ENCODE measurements at places on chromosomes 4 and X.

DNA sequence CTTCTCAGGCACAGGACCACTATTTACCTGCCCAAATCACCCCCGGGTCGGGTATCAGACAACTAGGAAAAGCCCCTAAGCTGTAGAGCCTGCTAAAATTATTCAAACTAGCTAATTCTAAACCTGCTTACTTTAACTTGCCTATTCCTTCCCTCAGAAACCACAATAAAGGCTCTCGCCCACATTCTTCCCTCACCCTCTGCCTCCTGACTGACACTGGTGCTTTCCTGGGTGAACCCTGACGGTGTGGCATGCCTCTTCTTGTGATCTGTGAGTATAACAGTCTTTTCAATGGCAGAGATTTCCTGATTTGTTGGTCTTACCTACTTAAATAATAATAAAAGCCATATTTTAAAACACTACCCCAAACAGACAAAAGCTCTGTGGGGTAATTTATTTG is 242.1 kb upstream of the ZCCHC13 start:
- DNase-seq: no peak

DNA sequence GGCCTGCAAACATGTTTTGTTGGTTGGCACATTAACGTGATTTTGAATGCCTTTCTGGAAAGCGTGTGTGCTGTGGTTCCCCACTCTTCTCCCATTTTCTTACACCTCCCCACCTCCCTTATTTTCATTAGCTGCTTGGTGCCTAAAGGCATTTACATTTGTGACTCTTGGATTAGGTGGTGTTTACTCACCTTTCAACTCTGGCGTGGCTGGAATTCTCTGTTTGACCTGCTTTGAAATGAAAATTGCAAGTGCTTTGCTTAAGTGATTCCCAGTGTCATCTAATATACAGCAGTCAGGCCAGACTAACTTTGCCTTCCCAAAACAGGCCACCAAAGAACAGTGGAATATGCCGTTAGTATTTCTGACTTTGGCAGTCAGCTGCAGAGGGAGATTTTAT is 80.5 kb downstream of the NHSL2 start:
- DNase-seq: no peak

DNA sequence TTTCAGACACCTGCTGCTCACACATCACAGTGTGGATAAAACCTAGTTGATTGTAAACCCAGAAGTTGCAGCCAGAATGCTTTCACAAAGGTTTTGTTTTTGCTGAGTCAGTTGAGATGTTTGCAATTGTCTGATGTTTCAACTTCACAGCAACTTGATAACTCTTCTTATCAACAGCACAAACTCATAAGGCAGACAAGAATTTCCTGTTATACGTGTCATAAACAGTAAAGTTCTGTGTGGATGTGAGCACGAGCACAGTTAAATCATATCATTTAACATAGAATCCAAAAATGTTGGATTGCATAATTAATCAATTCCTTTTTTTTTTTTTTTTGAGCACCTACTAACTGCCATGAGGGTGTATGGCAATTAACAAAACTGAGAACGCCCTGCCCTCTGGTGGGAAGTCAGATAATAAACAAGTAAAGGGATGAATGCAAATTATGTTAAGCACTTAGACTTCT is 512.2 kb downstream of the PDHA2 start:
- DNase-seq: no peak

DNA sequence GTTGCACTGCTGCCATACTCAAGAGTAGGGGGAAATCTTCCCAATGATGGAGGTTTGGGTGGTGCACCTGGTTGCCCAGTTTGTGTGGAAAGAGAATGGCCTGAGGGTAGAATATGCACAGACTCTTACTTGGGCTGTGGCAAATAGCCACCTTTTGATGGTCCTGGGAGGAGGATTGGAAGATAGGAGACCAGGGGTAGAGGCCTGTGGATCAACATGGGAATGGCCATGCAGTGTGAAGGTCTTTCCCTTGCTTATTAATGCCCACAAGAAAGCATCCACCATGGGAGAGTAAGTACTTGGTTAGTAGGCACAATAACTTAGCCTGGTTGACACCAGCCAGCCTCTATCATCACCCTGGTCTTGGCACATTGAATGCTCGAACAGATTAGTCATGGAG is 156.8 kb upstream of the LEF1 start:
- DNase-seq: no peak

GRCh38 chr4:105129286-105130040 is 17.2 kb upstream of the TET2 start:
- no peak for DNase-seq

GRCh38 chr4:37710491-37710890 is 24.3 kb upstream of the RELL1 start:
- no peak for DNase-seq

- DNase-seq: no peak
Measured at GRCh38 chr4:6516762-6517161, 44.3 kb upstream of the PPP2R2C start.

GRCh38 chr4:165418073-165418472 is 39.3 kb downstream of the CPE start:
- DNase-seq: no peak

DNA sequence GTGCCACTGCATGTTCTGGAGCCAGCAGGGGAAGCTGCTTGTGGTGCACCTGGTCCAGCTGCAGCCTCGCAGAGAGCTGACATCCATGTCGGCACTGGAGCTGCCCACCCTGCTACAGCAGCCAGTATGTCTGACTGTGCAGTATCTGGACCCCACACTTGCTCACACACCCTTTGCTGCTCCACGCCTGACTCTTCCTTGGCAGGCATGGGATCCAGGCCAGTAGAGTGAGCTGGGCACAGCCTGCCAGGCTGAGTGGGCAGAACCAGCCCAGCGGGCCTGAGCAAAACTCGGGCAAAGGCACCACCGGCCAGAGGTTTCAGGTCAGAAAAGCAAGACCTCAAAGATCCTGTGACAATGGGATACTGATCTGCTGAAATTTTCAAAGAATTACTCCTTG is 690.1 kb downstream of the STPG2 start:
- no peak for DNase-seq

- no peak for DNase-seq
Measured at GRCh38 chrX:44651358-44651757, 108.7 kb upstream of the FUNDC1 start.

DNA sequence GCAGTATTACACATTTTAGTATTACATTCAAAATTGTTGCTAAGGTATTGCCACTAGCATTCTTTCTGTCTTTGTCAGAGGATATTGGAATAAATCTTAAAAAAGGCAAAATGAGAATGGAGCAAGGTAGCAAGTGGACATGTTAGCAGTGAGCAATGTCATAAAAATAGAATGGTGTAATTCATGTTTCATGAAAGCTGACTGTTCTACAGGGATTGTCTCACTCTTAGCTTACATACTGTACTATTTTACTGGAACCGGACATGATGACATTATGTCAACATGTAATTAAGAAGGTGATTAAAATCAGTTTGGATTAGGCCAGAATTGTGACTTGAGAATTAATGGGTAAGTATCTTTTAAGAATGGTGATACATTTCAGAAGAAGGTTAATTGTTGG is 1086.2 kb downstream of the STIM2 start:
- DNase-seq: no peak

GRCh38 chr4:8210010-8210409 is 10.9 kb downstream of the SH3TC1 start:
- DNase-seq: no peak

- DNase-seq: no peak
Measured at GRCh38 chr4:145196747-145197146, 16.4 kb upstream of the OTUD4 start.

GRCh38 chrX:10052906-10053625 is 85.9 kb downstream of the CLDN34 start:
- no peak for DNase-seq

- no peak for DNase-seq
Measured at GRCh38 chr4:100162027-100162685, 28.1 kb downstream of the DDIT4L start.

DNA sequence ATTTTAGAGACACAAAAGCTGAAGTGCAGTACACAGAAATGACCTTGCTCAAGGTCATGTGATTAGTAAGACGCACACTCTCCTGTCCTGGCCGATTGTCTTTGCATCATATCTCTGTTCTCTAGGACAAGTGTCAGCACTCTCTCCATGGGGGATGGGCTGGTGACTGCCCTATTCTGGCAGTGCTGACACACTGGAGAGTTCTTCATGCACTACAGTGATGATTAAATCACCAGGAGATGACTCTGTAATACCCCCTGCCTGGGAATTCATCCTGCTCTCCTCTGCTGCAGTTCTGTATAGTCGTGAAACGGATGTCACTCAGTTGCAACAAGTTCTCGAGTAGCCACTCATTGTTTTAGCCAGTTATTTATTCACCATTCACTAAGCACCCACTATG is 5.3 kb upstream of the SHISA3 start:
- DNase-seq: no peak

DNA sequence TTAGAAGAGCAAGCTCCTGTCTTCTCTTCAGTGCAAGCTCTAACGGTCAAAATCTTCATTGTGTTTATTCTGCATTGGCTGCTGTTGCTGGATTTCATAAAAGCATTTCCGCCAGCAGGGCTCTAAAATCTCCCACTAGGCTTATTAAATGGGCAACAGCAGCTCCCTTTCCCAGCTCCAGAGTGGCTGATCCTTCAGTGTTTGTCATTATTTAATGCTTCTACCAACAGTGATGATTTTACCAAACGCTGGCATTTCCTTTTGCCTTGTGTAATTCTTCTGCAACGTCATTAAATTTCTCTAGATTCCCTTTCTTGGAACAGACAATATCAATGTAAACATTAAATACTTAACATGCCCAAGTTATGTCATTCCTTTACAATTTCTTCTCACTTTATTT is 20.1 kb downstream of the SLC7A11 start:
- DNase-seq: no peak

GRCh38 chr4:184513802-184514120 is 39.4 kb upstream of the IRF2 start:
- DNase-seq: no peak

Data from stimulated activated CD8-positive, alpha-beta memory T cell treated with anti-CD3 and anti-CD28 coated beads, Interleukin-7, amount 100 ng/mL, for 1 hour (primary cell).